Stimulated activated CD8-positive, alpha-beta memory T cell treated with anti-CD3 and anti-CD28 coated beads, Interleukin-4, amount 100 ng/mL, for 48 hours (primary cell): ENCODE measurements at places on chromosomes 3 and 15.

- no peak for DNase-seq
These were observed 57.0 kb downstream of the MLH1 start for GRCh38 chr3:37050282-37050681.

DNA sequence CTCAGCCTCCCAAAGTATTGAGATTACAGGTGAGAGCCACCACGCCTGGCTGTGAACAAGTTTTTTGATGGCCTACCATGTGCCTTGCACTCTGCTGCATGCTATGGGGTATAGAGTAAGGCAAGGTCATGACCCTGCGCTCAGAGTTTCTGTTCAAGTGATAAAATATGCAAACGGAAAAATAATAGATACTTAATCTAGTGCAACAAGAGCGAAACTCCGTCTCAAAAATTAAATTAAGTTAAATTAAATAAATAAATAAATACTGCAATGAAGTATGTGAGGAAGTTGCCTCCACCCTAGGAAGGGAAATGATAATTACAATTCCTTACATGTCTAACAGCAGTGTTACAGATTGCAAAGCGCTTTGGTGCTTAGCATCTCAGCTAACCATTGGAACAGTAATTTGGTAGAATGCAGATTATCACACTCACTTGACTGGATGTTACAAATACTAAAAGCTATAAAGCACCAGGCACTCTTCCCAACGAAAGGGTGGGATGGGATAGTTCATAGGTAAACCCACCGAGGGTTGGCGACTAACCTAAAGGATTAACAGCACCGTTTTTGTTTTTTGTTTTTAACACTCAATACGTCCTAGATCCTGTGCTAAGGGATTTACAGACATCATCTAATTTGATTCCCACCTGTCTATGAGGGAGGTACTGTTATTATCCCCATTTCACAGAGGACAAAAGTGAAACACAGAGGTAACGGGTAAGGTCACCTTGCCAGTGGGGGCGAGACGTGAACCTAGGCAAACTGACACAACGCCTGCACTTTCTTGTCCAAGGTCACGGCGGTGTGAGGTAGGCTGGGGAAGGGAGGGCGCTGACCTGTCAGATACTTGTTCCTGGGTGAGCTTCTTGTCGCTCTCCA is 793 bp upstream of the FANCD2 start:
- DNase-seq = no peak

DNA sequence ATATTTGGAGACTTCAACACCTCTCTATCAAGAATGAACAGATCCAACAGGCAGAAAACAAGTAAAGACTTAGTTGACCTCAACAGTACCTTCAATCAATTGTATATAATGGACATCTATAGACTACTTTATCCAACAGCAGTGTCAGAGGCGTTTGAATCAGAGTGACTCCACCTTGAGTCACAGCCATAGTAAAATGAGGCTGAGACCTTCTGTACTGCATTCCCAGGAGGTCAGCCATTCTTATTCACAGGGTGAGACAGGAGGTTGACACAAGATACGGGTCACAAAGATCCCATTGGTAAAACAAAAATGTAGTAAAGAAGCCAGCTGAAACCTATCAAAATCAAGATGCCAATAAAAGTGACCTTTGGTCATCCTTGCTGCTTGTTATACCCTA is 299.8 kb downstream of the CNTN3 start:
- no peak for DNase-seq

GRCh38 chr3:34008191-34008590 is 209.8 kb downstream of the PDCD6IP start:
- no peak for DNase-seq

GRCh38 chr3:127064391-127065137 is 81.6 kb downstream of the PLXNA1 start:
- no peak for DNase-seq
